ENCODE measurements at places on chromosomes 1 and 21.

GRCh38 chr1:1510912-1511532, 940 bp upstream of the ATAD3A start:
- DNase-seq: no peak

GRCh38 chr1:204438628-204439027, 27.0 kb upstream of the PPP1R15B start:
- no peak for DNase-seq

DNA sequence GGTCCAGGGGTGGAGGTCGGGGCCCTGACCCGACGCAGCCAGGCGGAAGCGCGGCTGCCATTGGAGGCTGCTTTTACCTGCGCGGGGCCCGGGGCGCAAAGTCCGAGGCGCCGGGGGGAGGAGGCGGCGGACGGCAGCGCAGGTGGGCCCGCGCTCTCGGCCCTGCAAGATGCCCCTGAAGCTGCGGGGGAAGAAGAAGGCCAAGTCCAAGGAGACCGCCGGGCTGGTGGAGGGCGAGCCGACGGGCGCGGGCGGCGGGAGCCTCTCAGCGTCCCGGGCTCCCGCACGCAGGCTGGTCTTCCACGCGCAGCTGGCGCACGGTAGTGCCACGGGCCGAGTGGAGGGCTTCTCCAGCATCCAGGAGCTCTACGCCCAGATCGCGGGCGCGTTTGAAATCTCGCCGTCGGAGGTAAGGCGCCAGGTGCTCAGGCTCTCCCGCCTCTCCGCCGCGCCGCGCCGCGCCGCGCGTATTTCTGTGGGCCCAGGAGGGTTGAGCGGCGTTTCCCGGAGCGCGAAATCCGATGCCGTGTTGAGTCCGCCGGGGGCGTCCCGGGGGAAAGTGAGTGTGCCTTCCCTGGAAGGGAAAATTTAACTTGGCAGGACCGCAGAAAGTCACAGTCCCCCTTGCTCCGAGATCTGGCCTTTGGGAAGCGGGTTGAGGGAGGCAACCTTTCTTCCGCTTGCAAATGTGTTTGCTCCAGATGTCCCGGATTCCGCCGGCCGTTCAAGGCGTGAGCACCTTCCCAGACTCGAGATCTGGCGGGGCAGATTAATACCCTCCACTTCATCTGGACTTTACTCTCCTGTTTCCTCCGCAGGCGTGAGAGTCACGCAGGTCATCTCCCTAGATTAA, at the start of gene GIPC2:
TSS of gene GIPC2 (plus strand) at position 41 of the 853 bp plus-strand sequence. CDS start at position 170, 129 bp downstream.
- DNase-seq: no peak

- DNase-seq: no peak
Observed at GRCh38 chr21:30437010-30437565, 3.0 kb upstream of the KRTAP15-1 start.

DNA sequence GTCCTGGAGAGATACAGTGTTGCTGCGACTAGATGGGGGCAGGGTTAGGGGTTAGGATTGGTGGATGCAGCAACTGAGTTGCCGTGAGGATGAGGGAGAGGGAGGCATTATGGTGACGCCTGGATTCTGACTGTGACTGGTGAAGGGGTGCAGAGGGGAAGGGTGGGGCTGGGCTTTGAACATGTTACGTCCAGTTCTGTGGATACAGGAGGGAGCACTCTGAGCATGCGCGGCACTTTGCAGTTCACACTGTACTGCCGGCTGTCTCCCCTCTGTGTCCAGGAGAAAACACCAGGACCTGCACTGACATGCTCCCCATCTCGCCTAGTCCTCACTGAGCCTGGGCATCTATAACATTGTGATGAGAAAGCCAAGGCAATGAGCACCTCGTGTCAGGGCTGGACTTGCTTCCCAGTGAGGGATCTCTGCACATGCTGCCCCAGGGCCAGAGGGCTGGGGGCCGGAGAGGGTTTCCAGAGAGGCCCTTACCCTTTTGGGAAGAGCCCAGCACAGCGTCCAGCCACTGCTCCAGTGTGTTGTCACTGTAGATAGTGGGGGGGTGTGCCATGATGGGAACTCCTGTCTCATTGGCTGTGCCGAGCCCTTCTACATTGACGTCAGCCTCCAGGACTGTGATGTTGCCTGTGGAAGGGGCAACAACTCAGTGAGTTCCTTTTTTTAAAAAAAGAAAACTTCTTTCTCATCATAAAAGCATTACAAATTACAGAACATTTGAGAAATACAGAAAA, 7.6 kb downstream of the FAM151A start:
- no peak for DNase-seq

- no peak for DNase-seq
Observed at GRCh38 chr1:9892563-9893528, 17.2 kb downstream of the CTNNBIP1 start.

GRCh38 chr1:115873184-115873583, 32.3 kb upstream of the NHLH2 start:
- DNase-seq: no peak

DNA sequence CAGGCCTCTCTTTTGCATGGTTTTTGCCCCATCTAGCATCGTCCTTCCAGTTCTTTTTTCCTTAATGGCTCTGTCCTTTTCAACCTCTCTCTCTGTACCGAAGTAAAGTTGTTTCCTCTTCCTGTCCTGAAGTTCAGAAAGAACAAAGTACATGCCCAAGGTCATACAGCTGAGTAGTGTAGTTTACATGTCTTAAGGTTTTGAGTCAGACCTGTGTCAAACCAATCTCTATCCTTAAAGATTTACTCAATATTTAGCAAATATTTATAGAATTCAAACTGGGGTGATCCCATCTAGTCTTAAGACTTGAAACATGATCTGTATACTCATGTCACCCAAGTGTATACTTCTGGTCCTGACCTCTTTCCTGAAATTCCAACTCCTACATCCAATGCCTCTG, 118.7 kb upstream of the SGIP1 start:
- no peak for DNase-seq

DNA sequence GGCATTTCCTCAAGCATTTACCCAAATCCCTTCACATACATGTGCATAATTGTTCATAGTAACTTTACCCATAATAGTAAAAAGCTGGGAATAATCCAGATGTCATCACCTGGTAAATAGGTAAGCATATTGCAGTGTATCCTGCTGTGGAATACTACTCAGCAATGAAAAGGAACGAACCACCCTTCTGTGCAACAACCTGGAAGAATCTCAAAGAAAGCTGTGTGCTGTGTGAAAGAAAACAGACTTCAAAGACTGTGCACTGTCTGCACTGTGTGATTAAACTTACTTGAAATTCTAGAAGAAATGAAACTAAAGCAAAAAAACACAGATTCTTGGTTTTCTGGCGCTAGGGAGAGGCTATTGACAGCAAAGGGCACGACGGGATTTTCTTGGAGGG, 13.5 kb downstream of the TFF2 start:
- no peak for DNase-seq

DNA sequence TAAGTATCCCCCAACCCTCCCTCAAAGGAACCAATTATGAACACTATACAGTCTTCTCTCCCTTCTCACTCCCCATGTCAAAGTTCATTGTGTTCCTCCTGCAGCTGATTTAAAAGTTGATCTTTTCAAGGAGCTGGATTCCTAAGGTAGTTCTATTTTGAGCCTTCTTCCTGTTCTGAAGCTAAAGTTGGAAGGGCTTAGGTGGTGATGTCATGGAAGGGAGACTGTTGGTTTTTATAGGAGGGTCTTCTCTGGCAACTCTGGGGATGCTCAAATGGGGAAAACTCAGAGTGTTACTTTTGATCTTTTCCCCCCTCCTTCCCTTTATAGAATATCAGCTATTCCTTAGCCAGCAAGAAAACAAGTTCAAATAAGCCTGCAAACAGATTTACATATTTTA, 83.0 kb upstream of the AK4 start:
- no peak for DNase-seq

- no peak for DNase-seq
Observed at GRCh38 chr1:185207170-185207569, 50.2 kb downstream of the SWT1 start.

DNA sequence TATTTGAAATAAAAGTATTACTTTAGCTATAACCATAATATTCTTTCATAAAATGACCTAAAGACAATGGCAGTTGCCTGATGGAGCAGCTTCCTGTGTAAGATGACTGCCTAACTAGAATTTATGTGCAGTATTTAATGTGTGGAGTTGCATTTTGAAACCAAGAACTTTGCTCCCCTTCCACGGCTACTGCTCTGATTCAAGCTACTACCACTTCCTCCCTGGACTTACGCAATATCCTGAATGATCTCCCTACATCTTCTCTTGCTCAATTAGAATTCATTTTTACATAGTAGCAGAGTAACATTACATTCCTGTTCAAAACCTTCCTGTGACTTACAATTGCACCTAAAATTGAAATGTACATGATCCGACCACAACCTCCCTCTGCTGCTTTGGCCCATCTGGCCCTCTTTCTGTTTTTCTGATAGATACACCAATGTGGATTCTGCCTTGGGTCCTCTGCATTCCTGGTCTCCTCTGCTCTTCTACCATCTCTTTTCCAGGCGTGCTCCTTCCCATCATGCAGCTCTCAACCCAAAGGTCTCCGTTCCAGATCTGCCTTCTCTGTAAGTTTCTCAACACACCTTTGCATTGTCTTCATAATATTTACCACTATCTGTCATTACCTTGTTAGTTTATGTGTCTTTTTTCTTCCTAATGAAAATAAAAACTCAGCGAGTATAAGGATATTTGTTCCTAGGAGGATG, 47.4 kb upstream of the USP25 start:
- no peak for DNase-seq

DNA sequence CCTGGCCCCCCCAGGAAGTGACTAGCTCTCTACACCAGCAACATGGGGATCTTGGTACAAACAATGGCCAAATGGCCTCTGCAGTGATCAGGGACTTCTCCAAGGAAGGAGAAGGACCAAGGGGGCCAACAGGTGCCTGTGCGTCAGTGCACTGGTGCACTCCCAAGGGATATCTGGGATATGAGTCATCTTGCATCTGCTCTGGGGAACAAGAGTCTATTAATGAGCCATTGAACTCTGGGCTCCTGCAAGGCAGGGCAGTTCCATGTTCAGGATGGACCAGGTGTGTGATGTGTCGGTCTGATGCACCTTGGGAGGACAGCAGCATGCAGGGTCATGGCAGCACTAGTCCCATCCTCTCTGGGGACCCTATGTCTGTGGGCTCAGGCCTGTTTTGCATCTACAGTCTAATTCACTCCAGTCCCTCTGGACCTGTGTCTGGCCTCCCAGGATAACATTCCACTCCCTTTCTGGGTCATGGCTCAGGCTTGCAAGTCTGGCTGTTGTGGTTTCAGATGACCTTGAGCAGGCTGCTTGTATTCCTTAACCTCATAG, 125.3 kb downstream of the TRABD2B start:
- DNase-seq: no peak

- DNase-seq: no peak
Observed at GRCh38 chr1:154323493-154323892, 1.8 kb upstream of the ATP8B2 start.

DNA sequence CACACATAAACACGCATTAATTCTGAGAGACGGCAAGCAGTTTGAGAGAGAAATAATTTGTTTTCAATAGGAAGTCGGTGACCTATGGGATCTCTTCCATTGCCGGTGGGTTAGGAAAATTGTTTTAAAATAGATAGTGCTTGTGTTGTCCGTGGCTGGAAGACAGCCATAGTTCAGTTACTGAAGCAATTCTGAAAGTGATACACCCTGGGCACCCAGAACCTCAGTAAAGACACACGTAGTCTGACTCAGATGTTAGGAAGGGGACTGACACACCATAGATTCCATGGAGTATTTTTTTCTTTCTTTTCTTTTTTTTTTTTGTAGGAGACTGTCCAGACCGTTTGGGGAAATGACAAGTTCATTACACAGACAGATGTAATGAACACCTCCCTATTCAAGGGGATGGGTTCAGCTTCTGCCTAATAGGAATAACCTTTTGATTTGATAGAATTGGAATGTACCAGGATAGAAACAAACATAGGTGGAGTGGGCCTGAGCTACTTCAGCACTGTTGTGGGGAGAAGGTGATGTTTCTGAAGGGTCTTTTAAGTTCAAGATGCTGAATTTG, 1.6 kb downstream of the C1orf21 start:
- no peak for DNase-seq

- no peak for DNase-seq
Observed at GRCh38 chr1:37420456-37420855, 53.9 kb upstream of the ZC3H12A start.

GRCh38 chr1:82321794-82322193, 521.1 kb downstream of the ADGRL2 start:
- no peak for DNase-seq
